ENCODE measurements at places on chromosomes 1 and 21.

DNA sequence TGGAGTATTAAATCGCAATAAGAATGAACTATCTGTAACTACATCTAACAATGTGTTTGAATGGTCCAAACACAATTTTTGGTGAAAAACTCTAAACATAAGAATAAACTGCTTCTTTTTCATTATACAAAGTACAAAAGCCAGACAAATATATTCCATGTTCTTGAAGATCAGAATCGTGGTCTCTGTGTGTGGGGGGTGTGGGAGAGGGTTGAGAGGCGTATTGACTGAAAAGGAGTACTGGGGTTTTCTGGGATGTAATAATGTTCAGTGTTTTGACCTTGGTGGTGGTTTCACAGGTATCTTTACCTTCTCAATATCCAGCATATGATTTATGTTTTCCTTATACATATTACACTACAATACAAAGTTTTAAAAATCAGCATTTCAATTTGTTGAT lies 764 bp upstream of the CFH start:
- DNase-seq = no peak

DNA sequence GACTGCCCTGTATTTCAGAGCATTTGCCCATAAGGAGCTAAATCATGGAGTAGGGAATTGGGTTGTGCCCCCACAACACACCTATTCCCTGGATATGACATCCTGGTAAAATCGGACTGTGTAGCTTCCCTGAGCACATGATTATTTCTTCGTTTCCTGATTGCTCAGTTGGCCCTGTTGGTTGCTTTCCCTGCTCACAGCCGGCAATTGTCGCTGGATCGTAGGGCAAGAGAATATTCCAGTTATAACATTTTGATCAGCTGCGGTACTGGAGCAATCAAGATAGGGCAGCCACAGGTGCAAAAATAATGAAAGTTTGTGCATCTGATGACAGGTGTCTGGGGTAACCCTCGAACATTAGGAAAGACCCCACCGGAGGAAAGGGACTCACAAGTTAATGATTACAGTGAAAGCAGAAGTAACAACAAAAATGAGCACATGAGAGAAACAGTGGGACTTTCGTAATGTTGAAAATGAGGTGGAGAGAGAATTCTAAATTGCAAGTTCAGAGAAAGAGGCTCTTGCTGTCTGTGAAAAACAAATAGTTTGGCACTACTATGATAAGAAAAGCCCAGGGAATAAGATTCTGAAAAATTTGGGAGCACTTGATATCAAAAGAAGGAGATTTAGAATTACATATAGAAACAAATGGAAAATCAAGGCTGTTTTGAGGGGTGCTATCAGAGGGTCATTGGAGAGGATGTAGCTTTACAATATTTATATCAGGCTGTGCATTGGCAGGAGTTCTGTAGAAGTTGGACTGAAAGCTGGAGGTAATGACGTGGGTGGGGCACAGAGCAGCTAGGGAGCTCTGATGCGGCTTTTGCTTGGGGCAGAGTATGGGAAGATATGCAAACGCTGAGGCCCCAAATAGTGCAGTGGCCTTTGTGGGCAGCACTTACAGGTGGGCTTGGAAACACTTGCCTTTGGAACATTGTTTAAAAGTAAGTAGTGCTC lies at the start of gene MAB21L3:
Gene MAB21L3, plus strand, starts transcription at position 833 of the 957 bp plus-strand sequence. CDS start 1,217 bp downstream, outside the sequence.
- DNase-seq = no peak

GRCh38 chr1:27955076-27955475 lies 4.7 kb upstream of the XKR8 start:
- DNase-seq = no peak

- DNase-seq = no peak
Measured at GRCh38 chr21:42313501-42313969, 1.7 kb downstream of the TFF3 start.

GRCh38 chr1:95903060-95903459 lies 669.0 kb downstream of the RWDD3 start:
- DNase-seq = no peak

- no peak for DNase-seq
Measured at GRCh38 chr1:165562571-165562970, 18.8 kb downstream of the LRRC52 start.

DNA sequence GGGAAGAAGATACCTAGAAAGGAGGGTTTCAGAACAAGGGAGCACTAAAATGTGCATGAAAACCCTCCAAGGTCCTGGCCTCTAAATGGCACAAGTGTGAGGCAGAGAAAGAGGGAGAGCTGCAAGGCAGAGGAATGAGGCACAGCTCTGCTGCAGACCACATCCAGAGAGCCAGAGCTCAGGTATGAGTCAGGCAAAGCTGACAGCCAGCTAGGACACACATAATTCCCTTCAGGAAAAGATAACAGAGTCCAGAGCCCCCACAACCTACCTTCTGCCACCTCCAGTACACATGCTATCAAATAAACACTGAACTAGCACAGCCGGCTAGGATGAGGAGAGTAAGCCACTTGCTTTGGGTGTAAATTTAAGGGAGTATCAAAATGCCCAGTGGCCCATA lies 62.2 kb downstream of the HSF2BP start:
- DNase-seq = no peak

- no peak for DNase-seq
Measured at GRCh38 chr1:78658901-78659300, 9.3 kb downstream of the IFI44 start.

DNA sequence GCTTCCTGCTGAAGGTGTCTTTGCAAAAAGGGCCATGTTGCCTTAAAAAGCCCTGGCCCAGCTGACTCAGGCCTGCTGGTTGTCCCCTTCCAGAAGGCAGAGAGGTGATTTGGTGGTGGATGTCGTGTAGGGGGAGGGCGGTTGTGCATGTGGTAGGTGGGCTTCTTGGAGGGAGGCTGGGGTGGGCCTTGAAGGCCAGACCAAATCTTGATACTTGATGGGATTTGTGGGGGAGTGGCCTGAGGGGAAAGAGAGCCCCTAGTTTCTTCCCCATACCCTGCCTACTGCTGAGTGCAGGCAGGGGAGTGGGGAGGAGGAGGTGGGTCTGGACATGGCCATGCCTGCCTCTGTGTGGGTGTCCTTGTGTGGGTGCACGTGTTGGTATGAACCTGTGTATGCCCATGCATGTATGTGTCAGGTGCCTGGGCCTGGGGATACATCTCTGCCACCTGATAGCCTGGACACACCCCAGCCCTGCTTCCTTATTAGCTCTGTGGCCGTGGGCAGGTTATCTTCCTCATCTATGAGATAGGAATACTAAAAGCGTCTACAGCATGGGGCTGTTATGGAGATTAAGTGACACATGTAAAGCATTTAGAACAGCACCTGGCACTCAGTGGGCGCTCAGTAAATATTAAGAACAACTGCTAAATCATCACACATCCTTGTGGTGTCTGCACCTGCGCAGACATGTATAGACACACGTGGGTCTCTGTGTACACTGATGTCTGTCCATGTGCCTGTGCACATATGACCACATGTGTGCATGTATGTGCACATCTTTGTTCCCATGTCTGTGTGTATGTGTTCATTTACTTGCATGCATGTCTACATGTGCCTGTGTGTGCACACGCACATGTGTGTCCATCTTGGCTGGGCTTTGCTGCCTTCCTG lies 17.0 kb downstream of the FAM151A start:
- DNase-seq = no peak

DNA sequence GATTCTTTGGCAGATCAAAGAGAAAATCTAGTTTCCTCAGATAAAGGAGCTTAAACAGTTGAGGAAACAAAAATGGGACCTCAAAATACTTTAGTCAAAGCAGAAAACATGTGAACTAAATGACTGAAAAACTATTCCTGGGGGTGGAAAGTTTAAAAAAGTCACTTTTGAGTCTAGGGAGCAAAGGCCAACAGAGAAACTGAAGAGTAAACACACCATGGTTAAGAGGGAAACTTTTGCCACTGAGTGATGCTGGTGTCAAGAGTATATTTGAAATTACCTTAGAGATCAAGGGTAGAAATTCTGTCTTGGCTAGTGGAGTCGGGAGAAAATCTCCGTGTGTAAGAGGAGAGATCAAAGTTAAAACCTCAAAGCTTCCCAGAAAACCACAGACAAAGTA lies 501.2 kb upstream of the ADGRL4 start:
- no peak for DNase-seq

GRCh38 chr1:36709869-36710481 lies 227.3 kb upstream of the CSF3R start:
- no peak for DNase-seq

- DNase-seq = no peak
Measured at GRCh38 chr1:210412240-210412639, 83.5 kb downstream of the HHAT start.

DNA sequence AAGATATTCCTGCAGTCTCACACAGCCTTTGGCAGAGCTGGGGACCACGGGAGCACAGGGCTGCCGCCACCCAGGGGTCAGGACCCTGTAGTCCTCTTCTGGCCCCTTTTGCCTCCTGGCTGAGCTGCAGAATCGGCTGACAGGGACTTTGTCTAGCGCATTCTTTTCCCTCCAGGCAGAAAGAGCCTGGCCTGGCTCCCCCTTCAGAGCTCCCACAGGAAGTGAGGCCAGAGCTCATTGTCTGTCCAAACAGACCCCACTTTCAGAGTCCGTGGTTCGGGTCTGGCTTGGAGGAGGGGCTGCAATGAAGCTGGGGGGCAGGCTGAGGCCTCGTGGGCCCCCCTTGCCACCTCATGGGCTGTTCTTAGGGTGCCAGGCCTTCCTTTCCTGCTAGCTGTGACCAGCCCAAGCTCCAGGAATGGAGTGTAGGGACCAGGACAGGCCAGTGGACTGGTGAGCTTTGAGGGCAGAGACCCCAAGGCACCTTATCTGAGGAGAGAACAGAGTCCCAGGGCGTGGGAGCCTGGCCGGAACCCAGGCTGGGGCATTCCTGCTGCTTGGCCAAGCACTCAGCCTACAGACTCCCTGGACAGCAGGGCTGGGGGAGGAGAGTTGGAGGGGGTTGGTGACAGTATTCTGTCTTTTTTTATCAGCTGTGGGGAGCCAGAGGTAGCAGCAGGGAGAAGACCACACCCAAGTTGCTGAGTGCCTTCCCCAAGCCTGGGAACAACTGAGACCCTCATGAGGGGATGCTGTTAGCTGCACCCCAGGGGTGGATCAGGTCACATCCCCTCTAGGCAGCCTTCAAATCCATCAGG lies 4.7 kb downstream of the CELSR2 start:
- DNase-seq = no peak

Measured in common myeloid progenitor, CD34-positive (primary cell).